Uterus (tissue), 4 donors: ENCODE measurements at places on chromosomes 1 and 21.

DNA sequence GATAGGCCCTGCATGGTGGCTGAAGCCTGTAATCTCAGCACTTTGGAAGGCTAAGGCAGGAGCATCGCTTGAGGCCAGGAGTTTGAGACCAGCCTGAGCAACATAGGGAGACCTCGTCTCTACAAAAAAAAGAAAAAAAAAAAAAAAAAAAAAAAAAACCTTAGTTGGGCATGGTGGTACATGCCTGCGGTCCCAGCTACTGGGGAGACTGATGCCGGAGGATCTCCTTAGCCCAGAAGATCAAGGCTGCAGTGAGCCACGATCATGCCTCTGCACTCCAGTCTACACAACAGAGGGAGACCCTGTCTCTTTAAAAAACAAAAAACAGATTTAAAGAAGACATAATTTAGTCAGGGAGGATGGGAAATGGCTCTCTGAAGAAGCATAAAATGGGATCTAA lies 3.8 kb downstream of the LIN9 start:
- no peaks in the 10 kb centered on the region for H3K4me1 ChIP-seq
- H3K27me3 ChIP-seq, result no peaks in the 10 kb centered on the region
- no peak overlapping the region for H3K27ac ChIP-seq
- no peaks in the 10 kb centered on the region for H3K36me3 ChIP-seq
- H3K4me3 ChIP-seq, result no peak overlapping the region

GRCh38 chr1:156383023-156383422 lies 14.0 kb downstream of the RHBG start:
- no peak overlapping the region for H3K4me3 ChIP-seq
- H3K27me3 ChIP-seq, result no peaks in the 10 kb centered on the region
- peak; percentile 27 for DNase-seq
- H3K4me1 ChIP-seq, result no peaks in the 10 kb centered on the region

DNA sequence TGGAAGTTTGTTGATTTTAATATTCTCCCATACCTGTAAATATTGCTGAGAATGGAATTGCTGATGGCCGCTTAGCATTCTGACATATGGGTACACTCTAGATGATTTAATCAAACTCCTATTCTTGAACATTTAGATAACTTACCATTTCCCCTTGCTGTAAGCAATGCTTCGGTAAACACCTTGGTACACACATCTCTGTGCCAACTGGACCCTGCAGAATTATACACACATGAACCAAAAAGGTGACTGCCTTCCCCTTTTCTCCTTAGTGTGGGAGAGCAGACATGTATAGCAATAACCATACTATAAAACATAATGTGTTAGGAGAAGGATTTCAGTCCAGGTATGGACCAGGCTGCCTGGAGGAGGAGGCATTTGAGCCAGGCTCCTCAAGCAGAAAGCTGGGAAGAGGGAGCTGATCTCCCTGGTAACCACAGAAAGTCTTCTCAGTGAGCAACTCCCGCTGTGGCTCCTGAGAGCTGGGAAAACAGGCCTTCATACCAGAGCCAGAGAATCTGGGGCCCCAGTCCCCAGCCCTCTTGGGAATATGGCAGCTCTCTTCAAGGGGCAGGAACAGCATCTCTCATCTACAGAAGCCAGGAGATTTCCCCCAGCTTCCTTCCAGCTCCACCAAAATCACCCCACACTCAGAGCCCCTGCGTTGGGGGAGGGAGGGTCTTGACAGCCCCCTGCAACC lies 33.9 kb upstream of the CSF1 start:
- H3K27ac ChIP-seq, result peak overlapping the region; percentile 90
- no peak for DNase-seq
- H3K36me3 ChIP-seq, result no peaks in the 10 kb centered on the region
- H3K4me1 ChIP-seq, result peaks cover 8% of the 10 kb centered on the region
- no peak overlapping the region for H3K4me3 ChIP-seq

DNA sequence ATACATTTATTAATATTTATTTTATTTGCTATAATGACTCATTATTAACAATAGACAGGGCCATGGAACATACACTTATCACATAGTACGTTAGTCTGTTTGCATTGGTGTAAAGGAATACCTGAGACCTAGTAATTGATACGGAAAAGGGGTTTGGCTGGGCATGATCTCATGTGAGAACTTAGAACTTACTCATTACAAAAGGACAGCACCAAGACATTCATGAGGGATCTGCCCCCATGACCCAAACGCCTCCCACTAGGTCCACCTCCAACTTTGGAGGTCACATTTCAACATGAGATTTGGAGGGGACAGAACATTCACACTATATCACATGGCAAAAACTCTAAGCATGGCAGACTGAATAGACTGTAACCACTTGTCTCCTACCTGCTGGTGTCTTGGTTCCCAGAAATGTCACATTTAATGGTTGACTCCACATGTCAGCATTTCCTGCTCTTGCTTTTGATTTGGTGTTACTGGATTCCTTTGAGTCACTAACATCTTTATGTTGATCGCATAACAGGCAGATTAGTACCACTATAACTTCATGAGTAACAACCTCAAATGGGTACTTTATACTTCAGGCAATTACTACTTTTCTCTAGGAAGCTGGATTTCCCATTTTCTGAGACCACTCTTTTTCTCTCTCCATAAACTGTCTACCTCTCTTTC lies 3.5 kb upstream of the C1orf116 start:
- H3K27me3 ChIP-seq, result no peaks in the 10 kb centered on the region
- H3K4me1 ChIP-seq, result no peaks in the 10 kb centered on the region
- no peak overlapping the region for H3K4me3 ChIP-seq
- no peaks in the 10 kb centered on the region for H3K36me3 ChIP-seq

DNA sequence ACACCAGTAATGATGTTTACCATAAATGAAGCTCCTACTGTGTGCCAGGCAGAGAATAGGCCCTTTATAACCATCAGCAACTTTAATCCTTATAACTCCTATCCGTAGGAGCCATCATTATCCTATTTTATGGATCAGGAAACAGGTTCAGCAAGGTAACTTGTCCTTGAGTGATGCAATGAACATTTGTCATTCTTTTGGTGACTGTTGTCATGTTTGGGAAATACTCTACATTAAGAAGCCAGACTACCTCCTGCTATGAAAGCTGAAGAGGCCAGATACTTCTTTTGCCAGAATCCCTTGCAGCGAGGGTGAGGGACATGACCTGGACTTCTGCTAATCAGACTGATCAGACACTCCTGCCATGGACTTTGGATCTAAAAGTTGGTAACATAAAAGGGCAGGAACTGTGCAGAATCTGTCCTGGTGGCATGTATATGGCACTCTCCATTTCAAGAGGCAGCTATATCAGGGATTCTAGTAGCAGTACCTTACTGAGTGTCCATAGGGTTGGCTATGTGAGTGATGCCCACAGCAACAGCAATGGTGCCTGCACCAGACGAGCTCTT lies 33.1 kb upstream of the SRRM1 start:
- H3K27ac ChIP-seq, result no peak overlapping the region
- H3K4me1 ChIP-seq, result no peaks in the 10 kb centered on the region
- no peak for DNase-seq
- no peaks in the 10 kb centered on the region for H3K36me3 ChIP-seq
- H3K4me3 ChIP-seq, result no peak overlapping the region
- H3K27me3 ChIP-seq, result no peaks in the 10 kb centered on the region
